ENCODE measurements at places on chromosomes 11 and 22.

DNA sequence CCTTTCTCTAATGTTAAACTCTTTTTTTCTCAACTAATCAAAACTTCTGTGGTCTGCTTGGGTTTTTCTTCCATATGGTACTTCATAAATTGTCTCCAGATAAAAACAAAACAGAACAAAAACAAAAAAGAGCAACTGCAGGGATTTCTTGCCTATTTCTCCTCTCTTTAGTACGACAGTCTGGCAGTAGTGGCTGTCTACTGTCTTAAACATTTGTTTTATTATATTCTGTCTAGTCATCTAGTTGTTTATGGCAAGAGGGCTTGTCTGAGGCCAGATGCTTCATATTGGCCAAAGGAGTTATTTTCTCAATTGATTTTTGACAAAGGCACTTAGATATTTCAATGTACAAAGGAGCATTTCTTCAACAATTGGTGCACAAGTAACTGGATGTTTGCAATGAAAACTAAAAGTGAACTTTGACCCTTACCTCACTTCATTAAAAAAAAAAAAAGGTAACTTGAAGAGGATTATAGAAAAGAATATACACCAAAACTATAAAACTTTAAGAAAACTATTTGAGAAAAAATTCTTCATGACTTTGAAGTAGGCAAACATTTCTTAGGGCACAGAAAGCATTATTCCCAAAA, 404.2 kb downstream of the LUZP2 start:
- no peak for DNase-seq

GRCh38 chr11:72189455-72190250, 2.3 kb upstream of the FOLR1 start:
- no peak for DNase-seq

DNA sequence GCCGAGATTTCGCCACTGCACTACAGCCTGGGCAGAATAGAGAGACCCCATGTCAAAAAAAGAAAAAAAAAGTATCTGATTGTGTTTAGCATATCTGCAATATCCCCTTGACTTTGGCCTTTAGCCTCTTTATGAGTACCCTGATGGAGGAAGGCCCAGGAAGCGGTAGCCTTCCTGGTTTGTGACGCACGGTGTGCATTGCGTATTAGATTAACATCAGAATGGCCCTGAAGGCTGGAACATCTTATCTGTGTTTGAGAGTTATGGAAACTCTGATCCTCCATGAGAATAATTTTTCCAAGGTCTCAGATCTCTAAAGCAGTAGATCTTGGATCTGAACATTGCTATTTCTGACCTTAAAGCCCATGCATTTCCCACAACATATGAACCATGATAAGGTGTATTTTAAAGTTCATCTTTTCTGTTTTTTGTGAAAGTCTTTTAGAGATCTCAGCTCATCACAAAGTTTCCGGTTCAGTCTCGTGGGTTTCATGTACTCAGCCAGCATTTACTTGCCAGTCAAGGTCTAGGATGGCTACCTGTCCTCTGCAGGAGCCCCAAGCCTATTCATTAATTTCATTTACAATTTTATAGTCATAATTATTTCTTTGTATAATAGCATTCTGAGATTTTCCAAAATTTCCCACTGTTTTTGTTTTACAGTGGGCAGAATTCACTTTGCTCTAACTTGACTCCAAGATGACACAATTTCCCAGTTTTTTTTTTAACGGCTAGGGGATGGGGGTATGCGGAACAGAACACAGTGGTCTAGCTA, 605 bp upstream of the FDX1 start:
- DNase-seq, result no peak

DNA sequence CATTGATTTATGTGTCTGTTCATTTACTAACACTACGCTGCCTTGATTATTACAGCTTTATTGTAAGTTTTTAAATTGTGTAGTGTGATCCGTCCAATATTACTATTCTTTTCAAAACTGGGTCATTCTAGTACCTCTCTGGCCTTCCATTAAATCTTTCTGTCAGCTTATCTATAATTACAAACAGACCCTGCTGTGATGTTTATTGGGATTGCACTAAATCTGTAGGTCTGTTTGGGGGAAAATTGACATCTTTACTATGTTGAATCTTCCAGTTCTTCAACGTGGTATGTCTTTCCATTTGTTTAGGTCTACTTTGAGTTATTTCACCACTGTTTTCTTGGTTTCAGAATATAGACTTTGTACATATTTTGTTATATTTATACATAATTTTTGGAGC, 15.6 kb downstream of the CABIN1 start:
- no peak for DNase-seq

- DNase-seq, result no peak
These were observed 46.9 kb upstream of the CEP126 start for GRCh38 chr11:101867951-101868350.

DNA sequence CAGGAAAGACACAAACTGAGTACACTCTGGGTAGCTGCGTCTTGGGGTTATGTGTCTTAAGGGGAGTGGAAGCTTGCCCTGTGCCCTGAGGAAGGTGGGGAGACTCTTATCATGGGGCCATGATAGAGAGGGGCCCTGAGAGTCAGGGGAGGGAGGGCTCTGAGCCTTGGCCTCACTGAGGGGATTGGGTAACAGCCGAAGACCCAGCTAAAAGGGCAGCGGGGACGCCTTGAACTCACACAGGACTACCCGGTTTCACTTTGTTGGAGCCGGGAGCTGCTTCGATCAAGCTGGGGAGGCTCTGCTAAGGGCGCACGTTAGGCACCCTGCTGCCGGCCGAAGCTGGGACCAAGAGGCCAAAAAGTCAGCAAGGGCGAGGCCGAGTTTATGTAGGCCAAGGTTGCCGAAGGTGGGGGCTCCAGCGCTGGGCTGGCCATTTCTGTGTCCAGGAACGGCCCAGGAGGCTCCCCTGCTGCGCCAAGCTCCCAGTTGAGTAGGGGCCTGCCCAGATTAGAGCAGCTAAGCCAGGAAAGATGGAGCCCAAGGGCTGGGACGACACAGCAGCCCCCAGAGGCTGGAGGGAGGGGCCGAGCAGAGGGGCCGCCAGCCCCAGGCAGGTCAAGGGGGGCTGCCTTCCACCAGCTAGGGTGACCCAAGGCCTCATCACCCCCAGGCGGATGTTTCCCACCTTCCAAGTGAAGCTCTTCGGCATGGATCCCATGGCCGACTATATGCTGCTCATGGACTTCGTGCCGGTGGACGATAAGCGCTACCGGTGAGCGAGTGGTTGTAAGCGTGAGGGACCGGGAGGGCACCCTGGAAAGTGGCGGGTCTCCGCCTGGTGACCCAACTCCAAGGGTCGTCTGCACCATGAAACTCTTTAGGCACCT, 2.2 kb downstream of the TBX1 start:
- DNase-seq, result no peak

DNA sequence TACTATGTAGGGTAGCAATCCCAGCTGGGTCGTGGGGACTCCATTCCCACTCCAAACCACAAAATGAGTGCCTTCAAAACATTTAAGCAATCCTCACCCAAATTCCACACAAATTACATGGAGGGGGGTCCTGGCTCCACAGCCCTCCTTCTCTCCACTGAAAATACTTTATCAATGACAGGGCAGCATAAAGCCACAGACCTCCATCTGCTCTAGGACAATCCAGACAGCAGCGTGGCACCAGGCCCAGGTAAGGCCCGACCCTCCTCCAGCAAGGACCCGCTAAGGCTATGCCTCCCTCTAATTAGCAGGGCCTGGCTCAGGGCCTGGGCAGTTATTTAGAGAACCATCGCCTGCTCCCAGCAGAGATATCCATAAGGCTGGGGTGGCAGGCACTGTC, at the start of gene PANX3:
Gene PANX3, plus strand, starts transcription at position 365 of the 400 bp plus-strand sequence. CDS start 129 bp downstream, outside the sequence.
- DNase-seq, result no peak

Measured in stimulated activated CD4-positive, alpha-beta T cell treated with anti-CD3 and anti-CD28 coated beads, Interleukin-15, amount 100 ng/mL, for 48 hours (primary cell).